ENCODE measurements at places on chromosomes 3 and 15.

DNA sequence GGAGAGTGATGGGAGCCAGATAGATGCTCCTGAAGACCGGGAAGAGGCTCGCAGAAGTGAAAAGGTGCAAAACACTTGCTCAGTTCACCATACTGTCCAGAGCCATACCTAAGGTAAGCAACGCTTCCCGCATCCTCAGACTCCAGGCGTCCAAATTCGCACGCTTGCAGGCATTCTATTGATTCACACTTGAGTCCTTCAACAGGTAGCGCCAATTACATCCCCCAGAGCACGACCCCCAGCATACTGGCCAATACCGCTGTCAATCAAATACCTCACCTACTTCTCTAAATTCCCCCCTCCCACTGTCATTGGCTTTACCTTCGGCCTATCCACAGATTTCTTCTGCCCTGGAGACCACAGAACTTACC lies 361 bp upstream of the STXBP5L start:
- DNase-seq = no peak

- DNase-seq = no peak
Measured at GRCh38 chr15:41028853-41029252, 75.6 kb downstream of the CHAC1 start.

DNA sequence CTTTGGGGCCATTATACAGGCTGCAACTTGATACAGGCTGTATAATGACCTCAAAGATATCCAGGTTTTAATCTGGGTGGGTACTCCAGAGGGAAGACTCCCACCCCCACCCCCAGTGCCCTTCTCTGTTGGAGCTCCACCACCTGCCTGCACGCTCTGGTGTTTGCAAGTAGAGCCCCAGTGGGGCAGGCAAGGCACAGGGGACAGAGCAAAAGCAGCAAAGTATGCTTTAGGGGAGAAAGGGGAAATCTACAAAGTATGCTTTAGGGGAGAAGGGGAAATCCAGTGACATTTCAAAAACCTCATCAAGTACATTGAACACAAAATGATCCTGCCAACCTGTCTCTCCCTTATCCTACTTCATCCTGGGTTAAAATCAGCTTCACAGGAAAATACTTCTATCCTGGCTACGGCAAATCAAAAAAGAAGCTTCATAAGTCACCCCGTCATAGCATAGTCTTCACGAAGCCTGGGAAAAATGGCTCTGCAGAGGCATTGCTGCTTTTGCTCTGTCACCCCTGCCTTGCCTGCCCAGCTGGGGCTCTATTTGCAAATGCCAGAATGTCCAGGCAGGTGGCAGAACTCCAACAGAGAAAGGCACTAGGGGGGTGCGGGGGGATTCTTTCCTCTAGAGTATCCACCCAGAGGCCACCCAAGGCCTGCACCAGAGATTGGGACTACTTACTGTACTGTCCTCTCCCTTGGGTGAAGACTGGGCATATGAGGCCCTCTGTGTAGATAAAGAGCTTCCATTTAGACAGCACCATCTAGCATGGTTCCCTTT lies 60.9 kb upstream of the ATP11B start:
- DNase-seq = no peak

- DNase-seq = no peak
Measured at GRCh38 chr3:29745232-29745870, 464.5 kb downstream of the RBMS3 start.

All from activated T-cell treated with anti-CD3 and anti-CD28 coated beads, Interleukin-2, amount 50 U/mL, for 48 hours (primary cell).